Muscle of arm (tissue), 14 donors: ENCODE measurements at places on chromosomes 5 and 9.
A peak's percentile ranks its signal among the peaks of the same experiment; 100 is the strongest.

DNA sequence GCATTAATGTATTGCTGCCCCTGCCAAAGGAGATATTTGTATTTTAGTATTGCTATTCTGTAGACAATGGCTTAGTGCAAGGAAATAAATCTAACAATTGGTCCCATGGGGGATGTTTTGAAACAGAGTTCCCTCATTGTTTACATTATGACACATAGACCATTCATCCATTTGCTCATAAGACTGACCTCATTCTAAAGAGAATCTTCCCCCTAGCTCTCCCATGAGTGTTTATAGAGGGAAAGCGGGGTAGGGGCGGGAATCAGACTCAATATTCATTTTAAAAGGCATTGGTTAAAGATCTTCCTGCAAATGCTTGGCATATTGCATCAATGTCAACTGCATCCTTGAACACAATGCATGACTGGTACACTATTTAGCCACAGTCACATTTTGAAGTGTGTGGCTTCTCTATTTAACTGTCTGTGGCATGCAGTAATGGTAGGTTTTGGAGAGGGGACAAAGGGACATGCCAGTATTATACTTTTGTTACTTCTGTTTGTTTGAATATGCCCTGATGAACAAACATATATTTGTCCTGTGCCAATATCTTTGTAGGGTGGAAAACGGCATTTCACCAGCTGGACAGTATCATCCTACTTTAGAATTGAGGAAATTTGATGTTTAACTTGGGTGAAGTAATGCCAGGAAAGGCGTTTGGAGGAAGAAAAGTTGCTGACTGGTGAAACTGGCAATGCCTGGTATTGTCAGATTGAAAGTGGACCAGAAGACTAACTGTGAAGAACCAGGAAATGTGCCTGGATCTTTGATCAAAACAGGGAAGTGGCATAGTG is 84.1 kb upstream of the MEGF10 start:
- DNase-seq = peak; percentile 41

GRCh38 chr5:122494109-122494508 is 182.1 kb downstream of the SNCAIP start:
- DNase-seq = no peak

- DNase-seq = no peak
These were observed 1018.0 kb downstream of the CDH18 start for GRCh38 chr5:18970000-18970399.

DNA sequence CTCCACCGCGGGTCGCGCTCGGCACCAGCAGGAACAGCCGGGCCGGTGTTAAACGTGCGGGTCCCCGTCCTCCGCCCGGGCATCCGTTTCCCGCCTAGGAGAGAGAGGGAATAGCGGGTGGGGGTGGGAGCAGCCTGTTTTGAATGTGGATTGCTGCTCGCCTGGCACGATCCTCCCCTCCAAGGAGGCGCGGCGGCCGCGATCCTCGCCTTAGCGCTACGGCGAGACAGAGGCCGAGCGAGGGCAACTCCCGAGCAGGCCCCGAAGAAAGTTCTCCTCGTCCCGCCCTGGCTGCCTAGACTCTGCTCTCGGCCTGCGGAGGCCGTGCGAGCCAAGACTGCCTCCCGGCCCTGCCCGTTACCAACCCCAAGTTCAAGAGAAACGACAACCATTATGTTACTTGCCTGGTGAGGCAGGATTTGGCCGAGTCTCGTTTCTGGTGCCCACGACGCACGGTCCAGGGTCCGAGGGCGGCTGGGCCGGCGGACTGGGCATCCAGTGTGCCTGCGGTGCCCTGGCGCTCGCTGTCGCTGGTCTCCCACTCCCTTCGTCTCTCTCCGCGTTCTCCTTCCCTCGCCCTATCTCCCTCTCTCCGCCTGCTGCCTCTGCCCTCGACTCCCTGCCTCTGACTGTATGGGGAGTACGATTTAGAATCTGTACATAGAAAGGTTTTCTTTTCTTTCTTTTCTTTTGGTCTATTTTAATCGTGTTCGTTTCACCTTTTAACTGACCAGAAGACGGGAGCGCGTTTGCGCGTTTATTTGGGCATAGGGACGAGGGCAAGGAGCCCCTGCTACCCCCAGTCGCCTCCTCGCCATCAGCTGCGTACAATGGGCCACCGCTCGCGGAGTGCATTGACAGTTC is 724 bp downstream of the NR2F1-AS1 start:
- DNase-seq = no peak

DNA sequence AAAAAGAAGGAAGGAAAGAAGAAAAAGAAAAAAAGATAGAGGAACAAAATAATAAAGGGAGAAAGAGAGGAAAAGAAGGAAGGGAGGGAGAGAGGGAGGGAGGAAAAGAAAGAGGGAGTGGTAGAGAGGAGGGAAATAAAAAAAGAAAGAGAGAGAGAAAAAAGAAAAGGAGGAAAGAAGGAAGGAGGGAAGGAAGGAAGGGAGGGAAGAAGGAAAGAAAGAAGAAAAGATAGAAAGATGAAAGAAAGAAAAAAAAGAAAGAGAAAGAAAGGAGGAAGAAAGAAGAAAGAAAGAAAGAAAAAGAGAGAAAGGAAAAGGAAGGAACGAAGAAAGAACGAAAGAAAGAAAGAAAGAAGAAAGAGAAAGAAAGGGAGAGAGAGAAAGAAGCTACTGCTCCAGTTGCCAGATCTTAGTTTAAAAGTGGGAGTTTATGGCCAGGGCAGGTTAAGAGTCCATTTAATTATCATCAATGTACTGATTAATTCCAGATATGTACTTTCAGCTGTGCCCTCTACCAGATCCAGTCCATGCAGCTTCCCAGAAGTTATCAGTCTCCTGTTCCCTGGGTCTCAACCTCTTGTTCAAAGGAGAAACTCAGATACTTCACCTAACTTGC is 1378.5 kb upstream of the NUDT12 start:
- DNase-seq = no peak

GRCh38 chr5:83552275-83552674 is 80.7 kb downstream of the VCAN start:
- no peak for DNase-seq

DNA sequence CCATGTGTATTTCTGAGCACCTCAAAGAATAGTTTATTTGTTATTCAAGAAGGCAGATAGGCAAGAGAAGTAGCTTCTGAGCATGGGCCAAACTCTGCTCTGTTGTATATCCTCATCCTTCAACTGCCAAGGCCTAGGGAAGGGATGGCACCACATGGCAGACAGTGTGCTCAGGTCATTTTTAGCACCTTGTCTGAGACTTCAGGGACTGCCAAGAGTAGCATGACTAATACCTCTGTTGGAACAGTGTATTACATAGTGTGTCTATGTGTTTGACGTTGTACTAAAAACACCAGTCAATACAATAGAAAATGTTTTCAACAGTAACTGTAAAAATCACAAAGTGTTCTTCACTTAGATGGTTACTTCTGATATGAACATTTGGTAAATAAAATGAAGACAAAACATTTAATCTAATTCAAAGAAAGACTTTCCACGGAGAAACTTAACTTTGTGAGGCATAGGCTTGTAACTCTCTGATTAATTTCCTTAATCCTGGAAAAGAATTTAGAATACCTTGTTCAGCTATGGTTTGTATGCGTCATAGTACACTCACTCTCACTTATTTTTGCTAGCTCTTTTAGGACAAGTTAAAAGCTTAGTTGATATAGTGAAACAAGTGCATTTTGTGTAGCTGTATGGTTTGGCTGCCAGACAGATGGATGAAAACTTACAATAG is 318.4 kb upstream of the RIOK2 start:
- DNase-seq = no peak

DNA sequence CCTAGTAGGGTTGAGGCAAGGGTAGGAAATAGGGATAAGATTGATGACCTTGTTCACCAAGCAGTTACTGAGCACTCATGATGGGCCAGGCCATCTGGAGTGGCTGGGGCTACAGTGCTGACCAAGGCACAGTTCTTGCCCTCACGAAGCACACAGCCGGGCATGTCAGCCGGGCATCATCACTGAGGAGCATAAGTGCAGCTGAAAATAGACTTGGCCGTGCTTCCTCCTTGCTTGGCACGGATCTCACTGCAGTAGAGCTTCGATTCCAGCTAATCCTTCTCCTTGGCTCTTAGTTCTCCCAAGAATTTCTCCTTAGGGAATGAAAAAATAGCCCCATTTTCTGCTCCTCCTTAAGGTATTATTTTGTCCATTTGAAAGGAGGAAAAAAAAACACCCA is 116.6 kb downstream of the NMUR2 start:
- peak; percentile 17 for DNase-seq

DNA sequence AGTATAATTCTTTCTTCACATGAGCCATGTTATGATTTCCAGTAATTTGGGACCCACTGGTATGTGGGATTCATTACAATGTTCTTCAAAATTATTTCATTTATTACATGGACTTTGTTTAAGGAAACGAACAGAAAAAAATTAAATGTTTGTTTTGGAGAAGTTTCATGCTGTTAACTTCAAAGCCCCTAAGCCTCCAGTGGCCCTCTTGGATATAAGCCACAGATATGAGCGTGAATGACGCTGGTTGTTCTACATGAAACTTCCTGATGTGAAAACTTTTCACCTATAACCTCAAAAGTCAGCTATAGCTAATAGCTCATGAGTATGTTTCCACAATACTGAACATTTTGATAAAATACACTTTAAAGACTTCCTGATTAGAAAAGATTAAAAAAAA is 334.2 kb downstream of the PDE4D start:
- DNase-seq = no peak

DNA sequence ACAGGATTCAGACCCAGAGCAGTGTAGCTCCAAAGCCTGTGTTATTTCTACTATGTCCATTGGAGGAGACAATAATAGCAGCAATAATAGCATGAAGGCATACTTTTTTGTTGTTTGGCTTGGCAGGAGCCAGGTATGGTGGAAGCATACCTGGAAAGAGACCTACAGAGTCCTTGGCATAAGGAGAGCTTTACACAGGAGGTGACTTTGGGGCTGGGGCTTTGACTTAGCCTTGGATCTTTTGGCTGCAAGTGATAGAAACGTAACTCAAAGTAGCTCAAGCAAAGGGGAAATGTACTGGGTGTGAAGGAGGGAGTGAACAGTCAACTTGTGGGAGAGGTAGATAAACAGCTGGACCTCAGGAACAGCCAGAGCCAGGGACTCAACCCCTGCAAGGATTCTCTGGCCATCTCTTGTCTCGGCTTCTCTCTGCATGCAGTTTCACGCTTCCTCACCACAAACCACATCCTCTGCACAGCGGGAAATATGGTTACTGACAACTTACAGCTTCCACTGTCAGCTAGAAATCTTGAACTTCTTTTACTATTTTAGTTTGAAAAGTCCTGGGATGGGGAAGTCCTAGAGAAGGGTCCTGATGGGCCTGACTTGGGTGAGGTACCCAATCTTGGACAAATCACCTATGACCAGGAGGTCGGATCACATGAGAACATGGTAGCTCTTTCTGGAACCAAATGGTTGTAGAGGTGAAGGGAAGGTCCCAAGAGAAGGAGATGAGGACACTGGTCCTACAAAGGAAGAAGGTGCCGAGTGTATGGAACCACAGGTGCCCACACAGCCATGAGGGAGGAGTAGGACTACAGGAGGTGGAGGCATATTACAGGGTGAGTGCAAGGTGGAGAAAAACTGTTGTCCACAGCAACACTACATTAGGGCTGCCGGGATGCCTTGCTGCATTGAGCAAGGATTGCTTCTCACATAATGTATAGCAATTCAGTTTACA is 47.0 kb upstream of the TGFBR1 start:
- no peak for DNase-seq

- no peak for DNase-seq
These were observed 5.0 kb downstream of the OR2V2 start for GRCh38 chr5:181152406-181152805.
